ENCODE measurements at places on chromosomes 5 and 9. TPM values are rescaled to one million over a fixed set of nuclear protein-coding genes. Genes with fewer than 3 reads are reported as not detected.

GRCh38 chr9:22683700-22684075 is 237.1 kb downstream of the DMRTA1 start:
- no peak for DNase-seq

- no peak for DNase-seq
These were observed 399.5 kb downstream of the ENC1 start for GRCh38 chr5:74240783-74241750.

- no peak for DNase-seq
These were observed 3.2 kb downstream of the FCN1 start for GRCh38 chr9:134914501-134914834.

- no peak for DNase-seq
These were observed 107.9 kb downstream of the MEGF10 start for GRCh38 chr5:127398508-127398907.

DNA sequence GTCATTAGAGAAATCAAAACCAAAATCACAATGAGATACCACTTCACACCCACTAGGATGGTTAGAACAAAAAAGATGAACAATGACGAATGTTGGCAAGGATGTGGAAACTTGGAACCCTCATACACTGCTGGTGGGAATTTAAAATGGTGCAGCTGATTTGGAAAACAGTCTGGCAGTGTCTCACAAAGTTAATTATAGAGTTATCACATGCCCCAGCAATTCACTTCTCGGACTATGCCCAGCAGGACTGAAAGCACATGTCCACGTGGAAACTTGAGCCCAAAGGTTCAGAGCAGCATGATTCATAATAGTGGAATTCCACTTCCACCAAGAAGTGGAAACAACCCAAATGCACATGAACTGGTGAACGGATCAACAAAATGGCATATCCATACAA is 85.0 kb upstream of the HRH2 start:
- DNase-seq = no peak

DNA sequence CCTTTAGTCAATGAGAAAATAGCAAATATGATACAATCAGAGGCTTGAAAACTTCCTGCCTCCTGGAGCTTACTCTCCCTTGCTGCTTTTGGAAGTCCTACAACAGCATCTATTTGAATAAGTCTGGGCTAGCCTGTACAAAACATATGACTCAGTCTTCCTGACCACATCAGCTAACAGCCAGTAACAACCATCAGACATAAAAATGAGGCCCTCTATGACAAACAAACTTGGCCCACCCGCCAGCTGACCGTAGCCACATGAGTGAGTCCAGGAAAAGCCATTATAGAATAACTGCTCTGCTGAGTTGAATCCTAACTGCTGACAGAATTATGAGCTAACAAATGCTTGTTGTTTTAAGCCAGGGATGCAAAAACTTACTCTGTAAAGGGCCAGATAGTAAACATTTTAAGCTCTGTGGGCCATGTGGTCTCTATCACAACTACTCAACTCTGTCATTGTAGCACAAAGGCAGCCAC is 347.6 kb downstream of the PTPRD start:
- no peak for DNase-seq

GRCh38 chr9:16485160-16485559 is 385.3 kb downstream of the BNC2 start:
- no peak for DNase-seq

BTNL3 gene
- not detected for total RNA-seq

DNA sequence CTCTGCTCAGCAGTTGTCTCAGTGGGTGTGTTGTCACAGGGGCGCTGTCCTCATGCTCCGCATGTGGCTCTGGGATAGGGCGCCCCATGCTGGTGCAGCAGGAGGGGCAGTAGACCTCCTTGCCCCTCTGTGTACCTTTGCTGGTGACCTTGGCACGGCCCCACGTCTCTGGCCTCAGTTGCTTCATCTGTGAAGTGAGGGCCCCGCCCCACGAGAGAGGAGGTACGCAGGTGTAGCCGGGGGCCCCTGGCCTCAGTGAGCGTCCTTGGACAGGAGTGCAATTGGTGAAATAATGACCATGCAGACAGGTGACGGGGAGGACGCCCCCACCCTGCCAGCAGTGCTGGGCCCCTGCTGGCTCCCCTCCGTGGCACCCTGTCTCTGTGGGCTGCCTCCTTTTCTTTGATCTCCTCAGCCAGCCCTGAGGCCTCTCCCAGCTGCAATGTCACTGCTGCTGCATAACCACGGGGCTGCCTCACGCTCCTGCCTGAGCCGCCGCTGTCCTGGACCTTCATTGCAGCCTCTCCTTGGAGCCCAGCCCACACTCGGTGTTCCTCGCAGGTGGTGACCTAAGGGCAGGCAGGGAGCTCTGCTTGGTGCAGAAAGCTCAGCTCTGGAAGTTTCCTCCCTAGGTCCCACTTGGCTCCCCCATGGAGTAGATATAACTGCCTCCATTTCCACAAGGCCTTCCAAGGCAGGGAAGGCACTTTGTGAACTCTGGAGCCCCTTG is 57.3 kb downstream of the PHF2 start:
- no peak for DNase-seq

OGN gene
- 0.17 TPM for total RNA-seq
